ENCODE measurements at places on chromosomes 1 and 21.

GRCh38 chr1:22461678-22462527 is 10.3 kb downstream of the ZBTB40 start:
- no peak for DNase-seq

DNA sequence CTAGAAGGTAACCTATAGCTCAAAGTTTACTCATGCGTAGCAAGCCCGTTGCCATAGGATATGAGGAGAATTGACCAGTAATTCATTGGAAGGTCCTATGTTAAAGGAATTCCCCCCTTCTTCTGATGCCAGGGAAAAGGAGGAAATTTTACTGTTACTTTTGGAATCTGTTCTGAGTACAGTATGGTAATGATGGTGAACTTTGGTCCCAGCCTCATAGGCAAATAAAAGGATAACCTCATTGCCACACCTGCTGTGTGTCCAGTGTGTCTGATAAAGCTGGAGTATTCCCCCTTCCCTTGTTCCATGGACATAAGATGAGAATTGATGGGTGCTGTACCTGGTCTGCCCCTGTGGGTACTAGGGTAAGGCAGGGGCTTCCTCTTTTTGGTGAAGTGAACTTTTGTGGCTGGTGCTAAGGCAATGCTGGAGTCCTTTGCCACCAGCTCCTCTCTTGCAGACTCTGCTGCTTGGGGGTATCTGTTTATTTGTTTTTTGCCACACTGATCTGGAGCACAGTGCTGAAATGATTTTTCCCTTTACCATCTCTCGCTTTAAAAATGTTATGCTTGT is 22.2 kb downstream of the MPZ start:
- no peak for DNase-seq

DNA sequence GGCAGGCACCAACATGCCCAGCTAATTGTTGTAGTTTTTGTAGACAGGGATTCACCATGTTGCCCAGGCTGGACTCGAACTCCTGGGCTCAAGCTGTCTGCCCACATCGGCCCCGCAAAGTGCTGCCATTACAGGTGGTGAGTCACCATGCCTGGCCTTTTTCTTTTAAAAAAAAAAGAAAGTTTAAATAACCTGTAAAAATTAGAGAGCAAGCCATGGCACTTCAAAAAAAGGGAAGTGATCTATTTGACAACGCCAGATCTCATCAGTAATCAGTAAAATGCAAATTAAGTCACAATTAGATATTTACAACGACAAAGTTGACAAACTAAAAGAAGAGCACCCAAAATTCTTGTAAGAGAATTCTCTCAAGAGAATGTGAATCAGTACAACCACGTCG is 2.9 kb upstream of the RBBP5 start:
- no peak for DNase-seq

DNA sequence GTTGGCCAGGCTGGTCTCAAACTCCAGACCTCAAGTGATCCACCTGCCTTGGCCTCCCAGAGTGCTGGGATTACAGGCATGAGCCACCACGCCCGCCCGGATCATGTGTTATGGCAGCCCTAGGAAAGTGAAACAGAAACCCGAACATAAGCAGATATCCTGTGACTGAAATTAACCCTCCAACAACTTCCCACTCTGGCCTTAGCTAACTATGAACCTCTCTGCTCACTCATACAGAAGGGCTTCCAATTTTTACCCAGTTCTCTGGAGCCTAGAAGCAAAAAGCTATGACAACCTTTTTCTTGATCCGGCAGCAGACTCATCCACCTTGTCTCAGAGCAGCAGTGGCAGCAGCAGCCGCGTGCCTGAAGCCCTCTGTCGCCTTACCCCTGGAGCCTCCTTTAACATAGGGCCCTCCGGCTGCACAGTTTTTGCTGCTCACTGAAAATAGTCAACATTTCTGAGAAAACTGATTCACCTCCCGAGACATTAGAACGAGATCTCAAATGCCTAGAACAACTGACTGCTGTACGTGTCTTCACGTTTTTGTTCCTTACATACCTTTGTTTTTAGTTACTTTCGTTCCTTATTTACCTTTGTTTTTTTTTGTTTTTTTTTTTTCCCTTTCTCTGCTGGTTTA is 9.3 kb downstream of the CBR1 start:
- peak; percentile 12 for DNase-seq

DNA sequence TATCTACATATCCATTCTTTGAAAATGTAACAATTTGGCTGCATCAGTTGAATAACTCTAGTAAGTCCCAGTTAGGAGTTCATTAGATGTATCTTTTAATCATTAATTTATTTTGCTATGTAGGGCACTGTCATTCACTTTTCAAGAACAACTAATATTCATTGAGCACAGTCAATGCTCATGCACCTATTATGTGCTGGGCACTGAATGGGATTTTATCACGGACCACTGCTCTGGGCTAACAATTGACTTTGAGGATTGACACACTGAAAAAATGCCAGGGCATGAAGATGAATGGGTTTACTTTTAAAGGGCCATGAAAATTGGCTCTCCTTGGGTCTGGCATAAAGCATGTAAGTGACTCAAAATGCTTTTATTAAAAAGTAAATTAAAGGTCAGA is 375.2 kb downstream of the PLPP3 start:
- no peak for DNase-seq

DNA sequence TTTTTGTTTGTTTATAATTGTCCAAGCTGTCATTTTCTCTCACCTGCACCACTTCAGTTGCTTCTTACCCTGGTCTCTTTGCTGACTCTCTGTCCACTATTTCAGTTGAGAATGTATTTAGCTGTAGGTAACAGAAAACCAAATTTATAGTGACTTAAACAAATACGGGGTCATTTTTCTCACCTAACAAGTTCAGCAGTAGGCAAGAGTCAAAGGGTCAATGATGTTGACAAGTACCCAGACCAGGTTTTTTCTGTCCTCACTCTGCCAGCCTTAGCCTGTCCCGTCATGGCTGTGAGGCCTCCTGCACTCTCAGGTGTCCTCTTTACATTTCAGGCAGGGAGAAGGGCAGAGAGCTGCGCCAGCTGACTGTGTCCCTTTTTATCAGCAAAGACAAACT is 11.8 kb downstream of the RIIAD1 start:
- DNase-seq, result no peak

GRCh38 chr1:118811156-118811555 is 177.0 kb downstream of the TBX15 start:
- no peak for DNase-seq

- no peak for DNase-seq
Observed at GRCh38 chr1:12143631-12144155, 23.1 kb upstream of the TNFRSF1B start.

- no peak for DNase-seq
Observed at GRCh38 chr1:206790502-206791250, 18.4 kb upstream of the IL10 start.

DNA sequence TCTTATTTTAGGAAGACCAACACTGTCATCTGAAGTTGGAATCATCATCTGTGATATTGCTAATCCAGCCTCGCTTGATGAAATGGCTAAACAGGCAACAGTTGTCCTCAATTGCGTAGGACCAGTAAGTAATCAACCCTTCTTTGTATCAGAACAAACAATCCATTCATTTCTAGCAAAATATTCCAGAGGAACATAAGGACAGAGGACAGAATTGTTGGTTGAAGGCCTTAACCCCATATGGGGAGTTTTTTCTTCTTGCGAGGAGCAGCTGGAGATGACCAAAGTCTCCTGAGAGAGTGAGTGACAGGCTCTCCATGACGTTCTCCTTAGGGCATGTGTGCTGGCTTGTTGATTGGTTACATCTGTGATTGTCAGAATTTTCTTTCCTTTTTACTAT is 2.7 kb downstream of the SCCPDH start:
- DNase-seq, result no peak

DNA sequence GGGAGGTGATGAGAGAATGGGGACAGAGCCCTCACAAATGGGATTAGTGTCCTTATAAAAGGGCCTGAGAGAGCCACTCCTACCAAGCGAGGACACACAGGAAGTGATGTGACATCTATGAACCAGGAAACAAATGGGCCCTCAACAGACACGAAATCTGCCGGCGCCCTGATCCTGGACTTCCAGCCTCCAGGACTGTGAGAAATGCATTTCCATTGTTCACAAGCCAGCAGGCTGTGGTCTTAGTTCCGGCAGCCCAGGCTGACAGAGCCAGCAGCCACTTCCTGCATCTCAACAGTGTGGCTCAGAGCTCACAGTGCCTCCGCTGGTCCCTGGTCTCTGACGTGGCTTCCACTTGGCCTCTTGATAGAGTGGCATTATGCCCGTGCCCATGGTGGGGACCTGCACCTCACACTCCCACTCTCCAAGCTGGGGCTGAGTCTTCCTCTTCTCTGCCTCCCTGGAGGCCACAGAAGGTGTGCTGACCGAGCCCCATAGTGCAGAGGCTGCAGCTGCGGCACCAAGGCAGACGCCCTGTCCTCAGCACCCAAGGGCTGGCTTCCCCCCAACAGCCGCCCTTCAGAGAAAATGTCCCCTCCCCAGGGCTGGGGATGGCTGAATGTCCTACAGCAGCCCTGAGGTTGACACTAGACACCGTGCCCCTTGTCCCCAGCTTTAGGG is 44.9 kb downstream of the ACOT7 start:
- DNase-seq, result peak; percentile 28

- DNase-seq, result no peak
Observed at GRCh38 chr21:14759285-14759684, 213.2 kb upstream of the SAMSN1 start.

DNA sequence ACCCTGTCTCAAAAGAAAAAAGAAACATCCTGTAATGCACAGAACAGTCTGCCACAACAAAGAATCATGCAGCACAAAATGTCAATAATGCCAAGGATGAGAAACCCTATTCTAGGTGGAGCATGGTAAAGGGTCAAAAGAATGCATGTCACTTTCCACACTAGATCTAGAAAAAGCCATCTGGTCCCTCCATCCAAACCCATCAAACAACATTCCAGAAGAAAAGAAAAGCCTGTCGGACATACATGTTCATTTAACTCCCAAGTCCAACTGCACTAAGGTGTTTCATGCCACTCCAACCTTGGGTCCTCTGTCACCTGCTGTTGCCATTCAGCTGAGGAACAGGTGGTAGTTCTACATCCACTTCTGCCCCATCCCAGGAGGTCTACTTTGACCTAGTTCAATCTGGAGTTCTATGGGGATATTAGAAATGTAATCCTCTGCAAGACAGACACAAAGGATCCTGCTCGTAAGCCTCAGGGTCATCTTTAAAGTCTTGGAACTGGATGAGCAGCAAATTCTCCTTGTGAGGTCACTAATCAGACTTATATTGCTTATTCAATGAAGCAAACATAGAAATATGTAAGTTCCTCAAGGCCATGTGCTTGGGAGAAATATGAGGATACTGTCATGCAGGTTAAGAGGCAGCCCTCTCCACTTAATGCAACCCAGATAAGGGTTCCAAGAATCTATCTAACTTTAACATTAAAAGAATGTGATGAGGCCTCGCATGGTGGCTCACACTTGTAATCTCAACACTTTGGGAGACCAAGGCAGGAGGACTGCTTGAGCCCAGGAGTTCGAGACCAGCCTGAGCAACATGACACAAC is 3.7 kb downstream of the DEDD start:
- DNase-seq, result no peak

DNA sequence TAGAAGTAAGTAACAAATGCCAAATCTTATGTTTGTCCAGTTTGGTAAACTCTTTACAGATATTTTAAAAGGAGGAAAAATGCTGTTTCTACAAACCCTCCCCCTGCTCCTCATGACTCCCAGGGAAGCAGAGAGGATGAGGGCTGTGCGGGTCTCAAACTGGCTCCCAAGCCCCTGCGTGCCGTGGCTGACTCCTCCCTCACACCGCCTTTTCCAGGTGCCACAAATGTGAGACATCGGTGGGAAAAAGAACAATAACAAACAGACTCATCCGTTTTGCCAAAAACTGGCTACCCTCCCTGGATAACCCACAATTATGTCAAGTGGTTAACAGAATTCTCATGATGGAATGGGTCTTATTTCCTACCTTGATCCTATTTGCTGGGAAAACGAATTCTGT is 594.6 kb downstream of the PTPRU start:
- DNase-seq, result no peak

GRCh38 chr1:215970406-215970805 is 403.3 kb downstream of the KCTD3 start:
- no peak for DNase-seq

DNA sequence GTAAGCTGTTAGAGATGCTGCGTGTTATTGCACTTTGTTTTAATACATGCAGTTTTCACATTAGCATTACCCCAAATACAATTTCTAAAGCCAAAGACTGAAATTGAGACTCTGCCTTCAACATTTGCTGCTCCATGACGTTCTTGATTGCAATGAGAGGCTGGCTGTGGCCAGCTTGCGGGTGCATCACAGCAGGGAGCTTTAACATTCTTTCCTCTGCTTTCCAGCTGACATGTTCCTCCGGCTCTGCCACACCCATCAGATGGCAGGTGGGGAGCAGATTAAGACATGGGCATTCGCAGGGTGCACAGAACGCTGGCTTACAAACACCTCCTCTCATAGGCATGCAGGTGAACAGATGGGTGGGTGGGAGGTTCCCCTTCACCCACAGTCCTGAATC is 314.1 kb downstream of the DISC1 start:
- no peak for DNase-seq

DNA sequence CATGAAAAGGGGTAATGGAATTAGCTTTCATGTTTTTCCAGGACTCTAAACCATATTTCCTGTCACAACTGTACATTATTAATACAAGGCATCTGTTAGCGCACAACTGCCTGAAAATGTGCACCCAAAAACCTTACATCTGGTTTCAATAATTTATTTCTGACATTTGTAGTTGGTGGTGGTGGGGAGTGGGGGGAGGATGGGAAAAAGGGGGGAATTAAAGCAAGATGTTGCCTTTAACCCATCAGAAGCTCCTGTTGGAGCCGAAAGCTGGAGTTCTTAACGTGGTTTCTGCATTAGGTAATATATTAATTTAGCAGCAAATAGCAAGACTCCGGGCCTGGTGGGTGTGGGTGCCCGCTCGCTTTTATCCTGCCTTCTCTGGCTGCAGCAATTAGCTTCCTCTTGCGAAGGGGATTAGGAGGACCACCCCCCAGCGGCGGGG is 36.9 kb upstream of the HHAT start:
- no peak for DNase-seq

DNA sequence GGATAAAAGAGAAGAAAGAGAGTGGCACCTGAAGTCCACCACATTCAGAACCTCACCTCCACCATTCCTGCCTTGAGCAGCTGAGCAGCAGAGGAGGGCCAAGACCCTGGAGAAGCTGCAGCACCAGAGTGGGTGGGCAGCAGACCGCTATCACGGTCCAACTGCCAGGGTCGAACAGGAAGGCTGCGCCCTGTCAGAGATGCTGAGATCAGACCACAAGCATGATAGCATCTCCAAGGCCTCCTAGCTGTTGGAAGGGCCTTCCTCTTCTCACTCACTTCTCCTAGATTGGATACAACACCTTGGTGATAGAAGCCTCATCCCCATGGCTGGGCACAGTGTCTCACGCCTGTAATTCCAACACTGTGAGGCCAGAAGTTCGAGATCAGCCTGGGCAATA is 12.1 kb upstream of the SLC45A3 start:
- no peak for DNase-seq

DNA sequence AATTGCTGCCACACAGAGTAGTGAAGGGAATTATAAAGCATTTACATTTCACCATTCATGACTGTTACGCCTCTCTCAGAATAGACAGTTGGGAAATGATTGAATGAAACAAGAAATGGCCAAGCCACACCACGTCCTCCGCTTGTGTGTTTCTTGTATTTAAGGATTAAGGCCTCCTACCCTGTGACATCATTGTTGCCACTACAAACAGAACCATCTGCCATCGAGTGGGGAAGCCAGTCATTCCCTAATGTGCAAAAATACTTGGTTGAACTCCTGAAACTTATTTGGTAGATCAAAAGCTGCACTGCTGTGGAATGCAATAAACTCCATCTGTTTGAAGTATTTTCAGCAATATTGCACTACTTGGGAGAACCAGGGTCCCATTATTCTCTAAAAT is 99.0 kb upstream of the C1orf105 start:
- DNase-seq, result no peak
